ENCODE measurements at places on chromosomes 12 and 14.

DNA sequence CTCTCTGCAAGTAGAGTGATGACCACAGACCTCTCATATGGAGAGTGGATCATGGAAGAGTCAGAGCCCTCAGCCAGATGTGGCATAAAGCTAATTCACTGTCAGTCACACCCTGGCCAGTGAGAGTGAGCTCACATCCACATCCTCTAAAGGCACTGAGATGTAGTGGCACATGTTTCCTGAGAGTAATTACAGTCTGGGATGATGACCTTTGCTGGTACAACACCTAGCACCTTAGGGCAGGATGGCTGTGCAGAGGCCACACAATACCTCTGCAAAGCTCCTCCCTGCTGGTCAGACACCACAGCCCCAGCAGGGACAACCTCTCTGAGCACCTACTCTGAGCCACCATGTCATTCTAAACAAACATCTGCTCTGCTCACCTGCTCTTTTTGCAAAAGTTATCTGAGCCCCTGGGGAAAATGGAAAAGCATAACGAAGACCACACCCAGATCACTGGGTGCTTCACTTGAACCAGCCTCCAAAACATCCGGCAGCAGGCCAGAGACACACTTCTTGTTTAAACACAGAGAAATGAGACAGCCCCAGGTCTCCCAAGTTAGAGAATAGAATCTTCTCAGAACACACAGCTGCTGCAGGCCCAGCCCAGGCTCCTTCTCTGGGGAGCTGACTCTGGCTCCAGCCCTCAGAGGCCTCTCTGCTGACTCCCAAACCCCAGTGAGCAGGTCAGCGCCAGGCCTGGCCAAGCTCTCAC, 30.3 kb downstream of the PITPNM2 start:
- DNase-seq, result peak; percentile 54

GRCh38 chr12:94152292-94153078, 4.1 kb downstream of the PLXNC1 start:
- DNase-seq, result no peak

DNA sequence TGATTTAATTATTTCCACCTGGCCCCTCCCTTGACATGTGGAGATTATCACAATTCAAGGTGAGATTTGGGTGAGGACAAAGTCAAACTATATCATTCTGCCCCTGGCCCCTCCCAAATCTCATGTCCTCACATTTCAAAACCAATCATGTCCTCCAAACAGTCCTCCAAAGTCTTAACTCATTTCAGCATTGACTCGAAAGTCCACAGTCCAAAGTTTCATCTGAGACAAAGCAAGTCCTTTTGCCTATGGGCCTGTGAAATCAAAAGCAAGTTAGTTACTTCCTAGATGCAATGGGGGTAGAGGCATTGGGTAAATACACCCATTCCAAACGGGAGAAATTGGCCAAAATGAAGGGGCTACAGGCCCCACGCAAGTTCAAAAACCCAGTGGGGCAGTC, 31.1 kb upstream of the SPATA7 start:
- no peak for DNase-seq

DNA sequence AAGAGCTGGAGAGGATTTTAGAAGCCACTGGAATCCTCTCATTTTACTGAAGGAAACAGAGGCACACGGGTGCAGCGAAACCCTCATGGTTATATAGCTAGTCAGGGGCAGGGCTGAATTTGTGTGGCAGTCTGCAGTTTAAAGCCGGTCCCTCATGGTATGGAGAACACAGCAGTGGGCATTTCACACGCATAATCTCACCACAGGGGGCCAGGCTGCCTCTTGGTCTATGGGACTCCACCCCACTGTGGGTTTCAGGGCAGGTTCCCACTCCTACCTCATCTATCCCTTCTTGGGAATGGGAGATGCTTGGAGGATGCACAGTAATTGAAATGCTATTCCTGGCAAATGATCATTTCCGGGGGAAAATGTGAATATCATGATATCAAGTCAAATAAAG, 400.6 kb downstream of the RGS6 start:
- no peak for DNase-seq

GRCh38 chr12:14303661-14304155, 61.8 kb upstream of the ATF7IP start:
- DNase-seq, result no peak

- no peak for DNase-seq
These were observed 19.3 kb downstream of the RFLNA start for GRCh38 chr12:124314207-124314606.

GRCh38 chr14:96001866-96002497, 37.2 kb upstream of the C14orf132 start:
- no peak for DNase-seq

DNA sequence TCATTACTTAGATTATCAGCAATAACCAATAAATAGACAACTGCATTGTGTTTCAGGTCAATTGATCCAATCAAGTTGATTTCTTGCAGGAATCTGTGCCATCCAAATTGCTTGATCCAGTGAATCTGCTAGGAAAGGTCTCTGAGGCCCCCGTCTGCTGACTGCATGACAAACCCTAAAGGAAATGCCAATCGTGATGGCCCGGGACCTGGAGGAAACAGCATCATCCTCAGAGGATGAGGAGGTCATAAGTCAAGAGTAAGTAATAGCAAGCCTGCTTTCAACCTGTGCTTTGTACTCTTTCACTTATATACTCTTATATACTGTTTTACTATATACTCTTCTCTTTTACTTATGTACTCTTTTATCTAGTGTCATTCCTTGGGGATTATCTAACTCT, 1.9 kb downstream of the TTLL5 start:
- DNase-seq, result no peak

DNA sequence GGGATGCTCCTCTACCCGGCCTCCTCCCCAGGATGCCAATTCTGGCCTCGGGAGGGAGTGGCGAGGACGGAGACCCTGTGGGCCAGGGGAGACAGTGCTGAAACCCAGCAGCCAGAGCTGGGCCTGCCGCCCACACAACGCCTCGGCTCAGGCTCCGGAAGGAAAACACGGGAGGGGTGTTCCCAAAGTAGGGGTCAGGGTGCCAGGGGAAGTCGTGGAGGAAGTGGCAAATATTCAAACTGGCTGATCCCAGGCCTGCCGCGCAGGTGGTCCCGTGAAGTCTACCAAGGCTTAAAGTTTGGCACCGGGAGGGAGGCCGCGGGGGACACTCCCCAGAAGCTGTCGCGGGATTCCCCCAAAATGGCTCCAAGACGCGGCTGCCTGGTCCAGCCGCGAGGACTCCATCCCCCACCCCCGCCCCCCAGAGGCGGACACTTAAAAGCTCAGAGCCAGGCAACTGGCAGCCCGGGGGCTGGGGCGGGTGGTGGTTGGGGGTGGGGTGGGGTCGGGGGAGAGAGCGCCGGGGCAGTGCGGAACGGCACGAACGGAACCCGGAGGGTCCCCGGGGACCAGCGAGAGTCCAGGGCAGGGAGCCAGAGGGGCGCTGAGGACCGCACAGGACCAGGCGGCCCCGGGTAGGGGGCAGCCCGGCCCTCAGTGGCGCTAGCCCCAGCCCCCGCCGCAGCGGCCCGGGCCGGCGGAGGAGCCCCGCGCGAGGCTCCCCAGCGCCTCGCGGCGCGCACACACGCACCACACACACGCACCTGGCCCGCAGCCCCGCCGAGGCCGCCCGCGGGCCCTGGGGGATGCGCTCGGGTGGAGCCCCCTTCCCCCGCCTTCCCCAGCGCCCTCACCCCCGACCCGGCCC, 20.0 kb downstream of the BEGAIN start:
- no peak for DNase-seq

GRCh38 chr14:31194661-31195060, 12.9 kb downstream of the HECTD1 start:
- DNase-seq, result no peak

GRCh38 chr12:112163471-112163991, 38.2 kb downstream of the TRAFD1 start:
- DNase-seq, result no peak

Data from activated CD8-positive, alpha-beta T cell treated with anti-CD3 and anti-CD28 coated beads, Interleukin-2, amount 10 ng/mL, durations not matched to agents 7 days and 5 days (primary cell).